ENCODE measurements at places on chromosomes 2 and 18. TPM values are rescaled to one million over a fixed set of nuclear protein-coding genes. Genes with fewer than 3 reads are reported as not detected.

GRCh38 chr2:216621292-216621691 lies 11.9 kb upstream of the IGFBP2 start:
- DNase-seq = no peak

GRCh38 chr2:123738643-123739042 lies 286.4 kb upstream of the CNTNAP5 start:
- peak; percentile 84 for DNase-seq

- no peak for DNase-seq
Observed at GRCh38 chr2:48049371-48049770, 143.1 kb upstream of the FBXO11 start.

DNA sequence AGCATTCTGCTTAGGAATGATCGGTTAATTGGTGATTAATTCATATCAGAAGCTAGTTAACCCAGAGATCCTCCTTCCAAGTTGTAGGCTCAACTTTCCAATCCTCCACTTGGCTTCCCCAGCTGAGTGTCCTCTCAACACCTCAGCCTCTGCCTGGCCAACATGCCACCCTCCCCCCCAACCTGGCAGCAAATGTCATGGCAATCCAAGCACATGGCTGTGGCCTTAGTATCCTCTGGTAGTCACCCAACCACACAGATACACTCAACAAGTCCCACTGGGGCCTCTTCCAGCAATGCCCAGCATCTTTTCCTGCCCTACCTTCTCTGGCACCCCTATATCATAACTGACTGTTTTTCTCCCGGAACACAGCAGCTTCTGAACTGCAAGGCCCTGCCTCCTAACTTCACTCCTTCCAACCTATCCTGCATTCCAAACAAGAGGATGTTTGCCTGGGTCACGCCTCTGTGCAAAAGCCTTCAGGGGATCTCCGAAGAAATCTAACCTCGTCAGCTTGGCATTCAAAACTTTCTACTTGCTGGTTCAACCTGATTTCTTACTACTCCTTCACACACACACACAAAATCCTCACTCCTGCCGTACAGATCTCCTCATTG lies 195.0 kb downstream of the CYP26B1 start:
- DNase-seq = no peak

GRCh38 chr18:35682281-35682867 lies 100.8 kb downstream of the GALNT1 start:
- no peak for DNase-seq

GRCh38 chr2:222982010-222982908 lies 69.7 kb upstream of the KCNE4 start:
- DNase-seq = peak; percentile 91

- DNase-seq = no peak
Observed at GRCh38 chr18:48479531-48479930, 59.3 kb upstream of the CTIF start.

DNA sequence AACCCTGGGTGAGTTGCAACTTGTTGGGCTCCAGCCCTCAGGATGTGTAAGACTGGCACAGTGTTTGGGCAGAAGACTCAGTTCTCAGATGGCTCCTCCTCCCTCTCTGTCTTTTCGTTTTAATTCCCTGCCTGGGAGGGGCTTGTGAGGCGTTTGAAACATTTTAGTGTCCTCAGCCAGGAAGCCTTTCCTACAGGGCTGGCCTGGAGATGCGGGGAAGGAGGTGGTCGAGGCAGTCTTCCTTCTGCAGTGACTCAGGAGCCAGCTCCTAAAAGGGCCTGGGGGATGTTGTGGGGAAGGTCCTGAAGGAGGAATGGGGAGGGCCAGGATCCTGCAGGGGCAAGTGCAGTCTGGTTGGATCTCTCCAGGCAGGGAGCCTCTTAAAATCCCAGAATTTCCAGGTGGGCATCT lies 22.1 kb upstream of the IGFBP5 start:
- no peak for DNase-seq

- DNase-seq = peak; percentile 78
Observed at GRCh38 chr2:183063083-183063482, 15.5 kb upstream of the DUSP19 start.

- peak; percentile 70 for DNase-seq
Observed at GRCh38 chr2:178397002-178397605, 53.9 kb downstream of the PRKRA start.

- DNase-seq = peak; percentile 37
Observed at GRCh38 chr2:234672498-234673150, 175.7 kb upstream of the ARL4C start.

The ASB18 gene
- polyA plus RNA-seq = 0.70 TPM

The ALPG gene
- polyA plus RNA-seq = not detected

The COL4A3 gene
- 0.29 TPM for polyA plus RNA-seq

The SALL3 gene
- polyA plus RNA-seq = 0.09 TPM

The STPG4 gene
- not detected for polyA plus RNA-seq

The CELF4 gene
- polyA plus RNA-seq = 2.1 TPM

The ASPRV1 gene
- 1.6 TPM for polyA plus RNA-seq

Data from cardiac muscle cell (in vitro differentiated cells and primary cell).